ENCODE measurements at places on chromosomes 3 and 15. TPM values are rescaled to one million over a fixed set of nuclear protein-coding genes. Genes with fewer than 3 reads are reported as not detected.

Gene UBE2E2
- 119 TPM for total RNA-seq

Gene ETV5
- 14.2 TPM for total RNA-seq

Gene SEMA4B
- 171 TPM for total RNA-seq

Gene PTX3
- 0.49 TPM for total RNA-seq

Gene SLC28A2
- not detected for total RNA-seq

Gene GUCA1C
- not detected for total RNA-seq
